ENCODE measurements at places on chromosomes 1 and 21.
A peak's percentile ranks its signal among the peaks of the same experiment; 100 is the strongest.

DNA sequence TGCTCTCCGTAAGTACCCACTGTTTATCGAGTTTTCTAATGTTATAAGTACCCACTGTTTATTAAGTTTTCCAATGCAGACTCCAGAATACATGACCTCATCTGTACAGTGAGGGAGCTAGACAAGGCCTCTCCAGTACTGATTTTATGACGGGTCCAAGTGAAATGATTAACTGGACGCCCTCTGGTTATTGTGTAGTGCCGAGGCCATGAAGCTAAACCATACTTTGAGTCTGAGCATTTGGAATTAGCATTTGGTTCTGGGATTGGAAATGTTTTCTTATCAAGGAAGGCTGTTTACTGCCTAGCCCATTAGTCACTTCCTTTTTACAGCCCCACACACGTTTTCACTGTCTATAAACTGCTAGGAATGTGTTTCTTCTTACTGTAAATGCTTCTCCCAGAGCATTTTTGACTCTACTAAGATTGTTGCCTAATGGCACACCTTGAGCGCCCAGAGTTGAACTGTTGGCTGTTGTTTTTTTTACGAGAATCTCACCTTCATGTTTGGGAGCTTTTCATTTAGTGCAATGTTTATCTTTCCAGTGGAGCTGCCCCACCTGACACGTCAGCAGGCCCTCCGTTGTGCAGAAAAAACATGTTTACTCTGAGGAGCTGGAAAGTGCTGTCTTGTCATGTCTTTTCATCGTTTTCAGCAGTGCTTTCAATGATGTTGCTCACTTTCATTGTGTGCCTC, 26.9 kb downstream of the SPATA46 start:
- DNase-seq = no peak

DNA sequence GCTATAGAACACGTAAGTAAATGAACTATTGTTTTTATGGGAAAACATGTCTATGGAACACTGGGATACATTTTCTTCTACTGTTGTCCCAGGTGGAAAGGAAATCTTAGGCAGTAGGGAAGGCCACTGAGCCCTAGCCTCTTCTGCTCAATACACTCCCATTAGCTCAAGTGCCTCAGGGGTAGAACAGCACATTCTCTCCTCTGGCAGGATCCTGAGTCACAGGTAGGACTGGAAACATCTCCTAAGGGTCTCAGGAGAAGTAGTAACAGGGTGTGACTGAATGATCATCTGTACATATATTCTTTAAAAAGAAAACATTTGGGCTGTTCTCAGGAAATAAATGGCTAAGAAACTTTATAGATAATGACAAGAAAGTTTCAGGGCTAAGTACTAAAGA, 175.6 kb upstream of the ESRRG start:
- DNase-seq = no peak

GRCh38 chr1:98405581-98406074, 255.9 kb upstream of the SNX7 start:
- DNase-seq = no peak

DNA sequence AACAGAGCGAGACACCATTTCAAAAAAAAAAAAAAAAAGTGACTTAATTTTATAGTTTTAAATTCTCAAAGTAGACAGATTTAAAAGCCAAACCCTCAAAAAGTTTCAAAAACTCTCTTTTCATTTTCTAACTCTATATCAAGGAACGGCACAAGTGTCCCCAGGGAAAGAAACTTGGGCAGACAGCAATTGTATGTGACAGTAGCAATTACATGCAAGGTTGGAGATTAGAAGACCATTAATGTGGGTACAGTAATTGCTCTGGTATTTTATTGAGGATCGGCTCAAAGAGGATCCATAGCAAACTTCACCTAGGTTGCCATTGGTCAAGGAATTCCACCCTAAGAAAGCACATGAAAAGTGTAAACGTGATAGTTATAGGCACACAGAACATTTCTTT, 46.2 kb downstream of the ACBD6 start:
- no peak for DNase-seq

- no peak for DNase-seq
These were observed 44.0 kb downstream of the EVA1C start for GRCh38 chr21:32456497-32456918.

DNA sequence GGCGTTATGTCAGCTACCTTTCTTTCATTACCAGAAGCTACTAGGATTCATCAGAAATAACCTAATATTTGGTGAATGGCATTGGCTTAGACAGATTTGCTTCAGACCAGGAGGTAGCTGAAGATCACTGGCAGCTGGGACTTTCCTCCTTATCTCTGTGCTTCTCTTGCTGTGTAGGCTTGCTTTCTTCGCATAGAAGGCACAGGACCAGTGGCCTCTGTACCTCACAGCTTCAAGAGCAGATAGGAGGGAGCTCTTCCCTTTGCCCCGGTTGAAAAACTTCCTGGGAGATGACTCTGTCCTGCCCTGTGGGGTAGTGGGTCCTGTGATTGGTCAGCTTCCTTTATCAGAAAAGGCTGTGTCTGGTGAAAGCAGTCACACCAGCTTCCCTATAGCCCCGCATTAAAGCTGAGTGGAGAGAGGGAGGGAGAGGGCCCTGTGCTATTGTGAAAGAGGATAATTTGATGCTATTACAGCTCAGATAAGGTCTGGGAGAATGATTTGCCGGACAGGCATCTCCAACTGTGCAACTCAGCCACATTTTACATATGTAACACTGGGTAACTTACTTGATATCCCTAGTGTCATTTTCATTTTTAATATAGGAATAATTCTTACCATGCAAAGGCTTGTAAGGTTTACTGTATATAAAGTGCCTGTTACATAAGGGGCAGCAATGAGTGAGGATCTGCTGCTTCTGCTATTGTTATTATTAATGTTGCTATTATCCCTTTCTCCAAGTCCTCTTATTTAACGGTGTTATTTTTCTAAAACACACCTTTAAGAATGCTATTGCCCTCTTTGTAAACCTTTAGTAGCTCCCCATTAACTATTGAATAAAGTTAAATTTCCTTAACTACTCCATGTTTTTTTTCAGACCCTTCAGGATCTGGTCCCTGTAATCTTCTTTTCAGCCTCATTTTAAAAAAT, 31.6 kb downstream of the OSBPL9 start:
- peak; percentile 24 for DNase-seq

GRCh38 chr1:207308451-207309190, 12.9 kb upstream of the CD55 start:
- peak; percentile 63 for DNase-seq

DNA sequence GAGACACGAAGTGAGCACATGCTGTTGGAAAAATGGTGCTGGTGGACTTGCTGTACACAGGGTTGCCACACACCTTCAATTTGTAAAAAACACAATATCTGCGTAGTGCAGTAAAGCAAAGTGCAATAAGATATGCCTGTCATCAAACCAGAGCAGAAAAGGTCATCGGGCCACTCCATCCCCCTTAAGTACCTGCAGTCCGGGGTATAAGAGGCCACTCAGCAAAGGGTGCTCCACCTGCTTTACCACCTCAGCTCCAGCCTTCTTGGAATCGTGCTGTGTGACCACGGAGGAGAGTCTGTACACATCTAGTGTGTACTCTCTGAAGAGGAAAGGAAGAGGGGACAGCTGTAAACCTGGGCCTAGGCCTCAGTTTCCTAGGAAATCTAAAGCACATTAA, 10.9 kb downstream of the YARS1 start:
- DNase-seq = no peak

DNA sequence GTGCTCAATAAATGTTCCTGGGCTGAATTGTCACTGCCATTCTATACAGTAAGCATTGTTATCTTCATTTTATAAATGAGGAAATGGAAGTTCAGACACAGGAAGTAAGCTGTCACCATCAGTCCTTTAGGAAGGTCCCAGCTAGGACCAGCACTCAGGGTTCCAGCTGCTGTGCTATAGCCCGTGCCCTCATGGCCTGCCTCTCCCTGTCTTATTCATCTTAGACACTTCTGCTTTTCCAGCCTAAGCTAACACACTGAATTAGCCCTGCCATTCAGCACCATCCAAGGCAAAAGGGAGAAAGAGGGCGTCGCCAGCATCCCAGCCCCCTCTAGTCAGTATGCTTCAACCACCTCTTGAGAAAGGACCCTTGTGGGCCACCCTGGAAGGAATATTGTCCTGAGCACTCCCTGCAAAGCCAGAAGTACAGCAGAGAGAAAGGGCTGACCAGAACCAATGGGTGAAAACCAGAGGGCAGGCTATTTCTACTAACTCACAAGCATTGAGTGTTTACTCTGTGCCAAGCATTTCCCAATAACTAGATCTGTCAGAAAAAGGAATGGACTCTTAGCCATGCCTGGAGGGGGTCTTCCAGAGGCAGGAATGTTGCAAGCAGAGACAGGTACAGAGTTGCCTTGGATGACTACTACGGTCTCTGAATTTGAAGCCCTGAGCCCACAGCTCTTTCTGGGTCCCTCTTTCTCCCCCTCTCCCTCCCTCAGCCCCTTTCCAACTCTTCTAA, 77.9 kb upstream of the NFIA start:
- DNase-seq = no peak

DNA sequence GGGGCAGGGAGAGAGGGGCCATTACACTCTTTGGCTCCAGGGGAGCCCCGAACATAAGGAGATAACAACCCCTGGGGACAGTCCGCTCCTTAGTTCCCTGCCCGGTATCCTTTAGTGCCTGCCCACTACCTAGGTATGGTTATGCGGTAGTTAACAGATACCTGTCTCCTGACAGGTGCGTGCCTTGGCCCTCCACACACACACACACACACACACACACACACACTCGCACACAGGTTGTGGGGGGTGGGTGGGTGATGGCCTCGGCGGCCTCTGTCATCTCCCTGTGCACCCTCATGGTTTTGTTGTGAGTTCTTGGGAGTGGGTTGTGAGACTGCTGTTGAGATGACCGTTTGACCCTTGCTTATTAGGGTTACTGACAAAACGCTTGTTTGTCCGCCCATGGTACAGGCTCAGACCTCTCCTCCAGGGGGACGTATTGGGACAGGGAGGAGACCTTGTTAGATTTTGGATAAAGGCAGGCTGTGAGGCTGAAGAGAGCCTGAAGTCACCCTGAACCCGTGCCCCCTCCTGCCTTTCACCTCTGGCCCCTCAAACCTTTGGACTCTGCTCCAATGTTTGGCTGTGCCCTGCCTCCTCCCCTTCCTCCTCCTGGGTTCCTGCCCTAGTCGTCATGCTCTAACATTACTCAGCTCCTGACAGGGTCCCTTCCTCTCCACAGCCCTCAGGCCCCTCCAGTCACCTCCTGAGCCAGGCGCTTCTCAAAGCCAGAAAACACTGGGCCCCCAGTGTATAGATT, 979 bp downstream of the RASSF5 start:
- peak; percentile 26 for DNase-seq

DNA sequence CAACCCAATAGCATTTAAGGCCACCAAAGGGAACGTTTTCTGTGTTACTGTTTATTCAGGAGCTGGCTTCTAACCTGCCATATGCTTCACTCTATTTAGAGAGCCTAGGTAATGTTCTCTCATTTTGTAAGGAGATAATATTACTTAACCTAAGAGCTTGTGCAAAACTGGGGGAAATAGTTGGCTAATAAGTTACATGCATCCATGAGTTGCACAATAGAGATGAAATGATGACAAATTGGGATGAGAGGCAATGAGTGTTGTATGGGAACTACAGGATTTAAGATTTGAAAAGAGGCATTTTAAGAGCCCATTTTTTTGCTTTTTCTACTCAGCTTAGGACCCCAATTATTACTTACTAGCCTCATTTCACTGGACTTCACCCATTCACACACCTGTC, 151.0 kb downstream of the ST6GALNAC3 start:
- no peak for DNase-seq

All from common myeloid progenitor, CD34-positive (primary cell).